ENCODE measurements at places on chromosomes 7 and 10.

GRCh38 chr10:78215645-78216044 lies 182.0 kb downstream of the RPS24 start:
- no peak for DNase-seq

DNA sequence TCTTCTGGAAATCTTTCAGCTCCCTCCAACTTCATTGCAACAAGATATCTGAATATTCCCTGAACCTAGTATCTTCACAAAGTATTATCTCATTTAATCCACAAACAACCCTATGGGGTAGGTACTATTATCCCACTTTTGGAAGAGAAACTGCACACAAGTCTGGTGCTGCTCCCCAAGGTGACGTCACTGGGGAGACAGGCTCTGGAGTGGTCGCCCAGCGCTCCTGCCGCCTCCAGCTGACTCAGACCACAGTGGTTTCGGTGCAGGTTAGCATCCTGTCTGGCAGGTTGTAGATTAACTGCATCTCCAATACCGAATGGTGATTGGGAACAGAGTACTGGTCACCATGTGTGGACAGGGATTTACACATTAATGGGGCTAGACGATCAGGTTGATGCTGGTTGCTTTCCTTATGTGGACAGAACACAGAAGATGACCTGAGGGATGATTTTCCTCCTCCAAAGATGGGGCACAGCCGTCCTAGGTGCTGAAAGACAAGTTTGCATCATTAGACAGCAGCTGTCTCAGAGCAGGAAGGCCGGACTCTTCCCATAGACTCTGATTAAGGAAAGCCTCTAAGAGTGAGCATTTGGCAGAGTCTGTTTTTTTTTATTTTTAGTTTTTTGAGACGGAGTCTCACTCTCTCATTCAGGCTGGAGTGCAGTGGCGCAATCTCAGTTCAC lies 128.6 kb downstream of the TRRAP start:
- no peak for DNase-seq

GRCh38 chr10:132520177-132520811 lies 17.3 kb upstream of the INPP5A start:
- DNase-seq: no peak

DNA sequence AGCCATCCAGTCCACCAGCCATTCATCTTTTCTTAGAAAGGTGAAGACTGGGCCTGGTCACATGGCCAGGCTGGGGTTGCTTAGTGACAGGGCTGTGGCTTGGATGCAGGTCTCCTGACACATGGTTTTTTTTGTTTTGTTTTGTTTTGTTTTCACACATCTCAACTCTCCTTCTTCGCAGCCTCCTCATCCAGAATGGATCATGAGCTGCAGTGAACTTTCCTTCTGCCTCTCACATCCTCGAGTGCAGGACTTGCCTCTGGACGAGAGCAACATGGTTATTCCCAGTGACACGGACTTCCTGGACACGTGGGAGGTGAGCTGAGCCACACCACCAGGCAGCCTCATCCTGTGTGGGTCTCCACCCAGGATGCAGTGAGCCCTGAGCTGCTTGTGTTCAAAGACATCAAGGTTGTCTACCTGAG lies 9.5 kb downstream of the AKR1E2 start:
- no peak for DNase-seq

All from NCI-H1092 (cell line).